Stimulated activated CD8-positive, alpha-beta memory T cell treated with anti-CD3 and anti-CD28 coated beads, Interleukin-7, amount 100 ng/mL, for 1 hour (primary cell): ENCODE measurements at places on chromosomes 4 and X.

DNA sequence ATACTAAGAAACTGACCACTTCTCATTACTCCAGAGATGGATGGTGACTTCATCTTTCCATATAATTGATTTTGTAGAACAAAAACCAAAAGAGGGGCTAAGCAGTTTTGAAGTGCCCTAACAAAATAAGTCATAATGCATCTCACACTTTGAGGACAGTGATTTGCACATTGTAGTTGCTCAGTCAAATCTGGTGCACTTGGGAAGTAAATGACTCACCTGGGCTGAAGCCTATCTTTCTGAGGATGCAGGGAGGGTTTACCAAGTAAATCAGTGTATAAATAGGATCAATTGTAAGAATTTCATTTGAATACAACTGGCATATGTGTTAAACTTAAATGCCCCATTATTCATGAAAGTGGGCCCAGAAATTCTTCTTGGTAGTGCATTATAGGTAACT lies 134.2 kb downstream of the DCLK2 start:
- no peak for DNase-seq

DNA sequence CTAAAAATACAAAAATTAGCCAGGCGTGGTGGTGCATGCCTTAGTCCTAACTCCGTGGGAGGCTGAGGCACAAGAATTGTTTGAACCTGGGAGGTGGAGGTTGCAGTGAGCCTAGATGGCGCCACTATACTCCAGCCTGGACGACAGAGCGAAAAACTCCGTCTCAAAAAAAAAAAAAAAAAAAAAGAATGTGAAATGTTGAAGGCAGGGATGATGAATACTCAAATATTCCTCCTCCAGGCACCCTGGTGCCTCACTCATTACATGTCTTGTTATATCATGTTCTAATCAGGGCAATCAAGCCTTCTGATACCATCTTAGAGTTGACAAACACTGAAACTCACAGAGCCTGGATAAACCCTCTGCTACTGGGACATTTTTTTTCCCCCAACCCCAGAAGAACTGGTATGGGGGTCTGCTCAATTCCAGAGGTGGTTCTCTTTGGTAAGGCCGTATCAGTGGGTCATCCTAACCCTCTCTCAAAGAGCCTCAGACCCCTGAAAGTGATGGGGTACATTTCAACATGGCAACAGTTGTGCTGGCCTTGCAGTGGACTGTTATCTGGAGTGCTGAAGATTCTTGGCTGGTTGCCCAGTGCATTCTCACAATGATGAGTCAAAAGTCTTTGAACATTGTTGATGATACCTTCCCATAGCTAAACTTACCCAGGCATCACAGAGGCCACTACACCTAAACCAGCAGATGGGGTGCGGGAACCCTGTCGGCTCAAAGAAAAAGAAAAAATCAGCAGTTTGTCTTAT lies 2.4 kb upstream of the SH3KBP1 start:
- DNase-seq = no peak

DNA sequence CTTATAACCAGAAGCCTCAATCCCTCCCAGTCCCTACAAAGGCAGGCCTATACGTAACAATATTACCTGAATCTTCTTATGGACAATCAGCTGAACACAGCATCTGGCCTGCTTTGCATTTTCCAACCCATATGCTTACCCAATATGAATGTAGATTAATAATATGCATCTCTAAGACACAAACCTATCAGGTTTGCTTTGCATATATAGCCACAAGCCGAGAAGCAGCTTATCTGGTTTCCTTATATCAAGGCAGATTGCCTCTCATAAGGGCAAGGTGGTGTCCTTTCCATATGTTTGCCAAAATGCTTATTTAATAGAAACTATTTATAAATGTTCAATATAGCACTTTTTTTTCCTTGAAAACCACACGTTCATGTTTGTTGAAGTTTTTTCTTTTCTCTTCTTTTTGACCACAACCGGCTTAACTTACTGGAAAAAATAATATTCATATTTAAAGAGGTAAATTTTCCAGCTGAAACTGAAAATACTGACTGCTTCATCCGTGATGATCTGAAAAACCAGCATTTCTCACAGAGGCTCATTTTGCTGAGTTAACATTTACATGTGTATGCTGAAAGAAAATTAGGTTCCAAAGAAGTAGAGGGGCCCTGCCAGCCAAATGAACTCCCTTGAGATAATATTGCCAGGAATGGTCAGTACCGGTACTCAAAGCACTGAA lies 3.8 kb downstream of the IL21 start:
- no peak for DNase-seq

- no peak for DNase-seq
These were observed at the start of gene PRRG1 for GRCh38 chrX:37349221-37350033. TSS of gene PRRG1 (plus strand) at chrX:37349364. CDS start at chrX:37406250, 56,886 bp downstream.

DNA sequence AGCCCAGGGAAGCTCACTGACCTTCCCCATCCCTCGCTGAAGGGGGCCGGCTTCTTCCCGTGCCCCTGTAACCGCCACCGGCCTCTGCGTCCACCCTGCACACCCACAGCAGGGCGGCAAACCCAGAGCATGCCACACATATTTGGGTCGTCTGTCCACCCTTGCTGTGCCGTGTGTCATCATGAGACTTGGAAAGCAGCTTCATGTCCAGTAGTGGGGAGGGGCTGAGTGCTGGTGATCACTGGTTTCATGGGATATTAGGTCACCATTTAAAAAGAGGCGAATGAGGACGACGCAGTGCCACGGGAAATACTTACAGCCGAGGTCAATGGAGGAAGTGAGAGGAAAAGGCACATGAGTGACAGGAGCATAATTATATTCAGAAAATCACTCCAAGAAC lies 74.8 kb downstream of the HTRA3 start:
- no peak for DNase-seq

GRCh38 chr4:169999923-170000322 lies 26.3 kb downstream of the MFAP3L start:
- DNase-seq = no peak

- no peak for DNase-seq
These were observed 97.1 kb upstream of the FAM9B start for GRCh38 chrX:9131066-9131465.

DNA sequence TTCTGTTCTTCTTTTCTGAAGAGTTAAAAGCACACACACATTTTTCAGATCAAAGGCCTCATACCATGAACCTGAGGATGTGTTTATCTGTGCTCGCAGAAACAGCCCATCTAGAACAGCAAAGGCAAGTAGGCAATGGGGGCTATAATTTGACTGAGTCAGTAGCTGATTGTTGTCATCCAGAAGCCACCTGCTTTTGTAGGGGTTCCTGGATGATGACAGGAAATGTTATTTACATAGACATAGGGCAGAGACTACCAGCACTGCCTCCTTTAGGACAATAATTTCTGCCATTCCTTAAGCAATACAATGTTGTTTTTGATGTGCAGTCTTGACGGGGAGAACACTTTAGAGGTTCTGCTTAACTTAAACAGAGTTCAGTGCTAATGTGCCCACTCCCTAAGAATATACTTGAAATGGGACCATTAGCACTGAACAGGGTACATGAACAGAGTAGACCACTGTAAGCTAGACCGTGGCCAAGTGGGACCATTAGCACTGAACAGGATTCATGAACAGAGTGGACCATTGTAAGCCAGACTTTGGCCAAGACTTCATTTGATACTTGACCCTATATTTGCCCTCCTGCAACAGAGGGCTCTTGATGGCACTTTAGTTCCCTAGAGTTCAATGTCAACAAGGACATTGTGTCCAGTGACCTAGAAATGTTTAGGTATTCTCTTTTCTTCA lies 42.8 kb upstream of the CCSER1 start:
- no peak for DNase-seq

DNA sequence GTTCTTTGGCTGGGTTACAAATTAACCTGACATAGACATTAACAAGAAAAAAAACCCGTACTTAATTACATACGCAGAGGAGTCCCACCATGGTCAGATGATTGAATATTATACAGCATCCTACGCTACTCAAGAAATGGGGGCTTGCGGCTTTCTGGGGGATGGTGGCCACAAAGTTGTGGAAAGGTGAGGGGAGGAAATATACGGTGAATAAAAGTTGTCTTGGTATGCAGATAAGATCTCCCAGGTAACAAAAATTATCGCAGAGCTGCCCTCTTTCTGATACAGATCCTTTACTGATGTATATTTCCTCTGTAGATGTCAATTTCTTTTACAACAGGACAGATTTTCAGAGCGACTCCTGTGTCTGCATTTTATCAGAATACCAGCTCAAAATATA lies 890 bp downstream of the DCAF16 start:
- DNase-seq = no peak

- DNase-seq = no peak
These were observed 92.8 kb downstream of the MAML3 start for GRCh38 chr4:140061194-140061593.

DNA sequence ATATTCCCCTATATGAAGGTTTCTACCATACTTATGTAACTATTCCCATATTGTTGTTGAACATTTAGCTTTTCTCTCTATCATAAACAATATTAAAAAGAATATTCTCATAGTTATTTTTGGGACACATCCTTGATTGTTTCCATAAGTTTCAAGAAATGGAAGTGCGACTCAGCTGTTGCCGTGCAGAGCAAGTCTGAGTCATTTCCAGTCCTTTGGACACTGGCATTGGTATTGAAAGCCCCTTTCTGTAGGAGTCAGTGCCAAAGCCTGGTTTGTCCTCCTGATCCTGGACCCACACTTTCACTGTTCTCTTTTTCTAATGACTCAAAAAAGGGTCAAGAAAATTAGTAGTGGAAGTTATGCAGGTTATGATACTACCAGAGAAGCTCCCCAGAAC lies 108.3 kb upstream of the DIAPH2 start:
- DNase-seq = no peak

GRCh38 chrX:13790206-13791131 lies 26.4 kb downstream of the GPM6B start:
- no peak for DNase-seq

DNA sequence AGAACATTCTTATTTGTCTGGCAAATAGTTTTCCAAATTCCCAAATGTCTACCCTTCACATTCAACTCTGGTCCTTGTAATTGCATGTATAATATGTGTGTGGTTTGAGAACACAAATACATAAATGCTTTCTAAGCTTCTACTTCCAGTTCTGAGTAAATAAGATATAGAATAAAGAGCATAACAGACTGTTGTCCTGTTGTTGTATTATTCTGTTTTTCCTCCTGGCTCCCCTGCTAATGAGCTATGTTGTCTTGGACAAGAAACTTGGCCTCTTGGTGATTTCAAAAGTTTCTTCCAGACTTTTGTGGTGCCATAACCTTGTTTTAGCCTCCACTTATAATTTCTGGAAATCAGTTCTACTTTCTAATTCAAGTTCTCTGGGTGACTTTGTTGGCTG lies 75.3 kb upstream of the USP38 start:
- DNase-seq = no peak

GRCh38 chr4:35934320-35934981 lies 309.9 kb downstream of the ARAP2 start:
- no peak for DNase-seq
